ENCODE measurements at places on chromosomes 12 and 14.

DNA sequence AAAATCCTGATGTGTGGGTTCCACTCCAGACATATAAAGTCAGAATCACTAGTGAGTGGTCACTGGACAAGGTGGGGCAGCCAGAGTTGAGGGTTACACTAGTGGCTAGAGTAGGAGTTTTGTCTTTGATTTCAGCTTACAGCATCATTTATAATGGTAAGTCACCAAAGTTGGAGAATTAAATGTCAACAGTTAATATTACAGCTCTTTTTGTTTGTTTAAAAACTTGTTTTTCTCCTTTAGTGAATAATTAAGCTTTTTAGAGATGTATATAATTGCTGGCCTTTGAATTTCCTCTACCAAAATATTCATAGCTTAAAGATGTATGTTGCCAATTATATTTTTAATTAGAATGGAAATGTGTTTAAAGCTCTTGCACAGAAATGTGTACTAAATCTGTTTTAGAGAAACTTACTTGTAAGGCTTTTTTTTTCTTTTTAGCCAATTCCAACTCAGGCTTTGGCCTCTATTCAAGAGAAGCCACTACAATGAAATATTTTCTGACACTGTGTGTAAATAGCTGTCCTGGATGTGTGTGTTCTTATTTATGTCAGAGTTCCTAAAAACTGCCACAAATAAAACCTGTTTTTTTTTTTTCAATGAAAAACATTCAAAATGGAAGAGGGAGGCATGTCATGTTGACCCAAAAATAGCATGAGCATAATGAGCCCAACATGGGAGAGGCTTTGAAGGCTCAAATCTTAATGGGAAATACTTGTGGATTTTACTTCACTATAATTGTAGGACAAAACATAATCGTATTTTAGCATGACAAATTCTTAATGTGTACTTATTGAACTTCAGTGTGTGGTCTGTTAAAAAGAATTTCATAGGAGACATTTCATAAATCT, 92.2 kb downstream of the TBC1D30 start:
- no peak for DNase-seq

GRCh38 chr14:104973135-104973384, 5.1 kb downstream of the AHNAK2 start:
- DNase-seq: no peak

DNA sequence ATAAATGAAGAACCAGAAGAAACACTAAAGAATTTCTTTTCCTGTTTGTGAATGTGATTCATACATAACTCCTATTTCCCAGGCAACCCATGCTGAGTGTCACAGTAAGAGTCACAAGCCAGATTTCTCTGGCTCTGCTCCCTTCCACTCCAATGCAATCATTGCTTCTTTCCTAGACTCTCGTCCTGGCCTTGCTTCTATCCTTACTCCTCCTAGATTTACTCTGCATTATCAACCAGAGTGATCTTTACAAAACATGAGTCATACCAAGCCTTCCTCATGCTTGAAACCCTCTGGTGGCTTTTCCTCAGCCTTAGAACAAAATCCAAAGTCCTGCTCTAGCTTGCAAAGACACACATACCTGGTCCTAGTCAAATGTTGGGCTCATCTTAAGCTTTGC, 13.3 kb downstream of the IL22 start:
- DNase-seq: peak; percentile 29

DNA sequence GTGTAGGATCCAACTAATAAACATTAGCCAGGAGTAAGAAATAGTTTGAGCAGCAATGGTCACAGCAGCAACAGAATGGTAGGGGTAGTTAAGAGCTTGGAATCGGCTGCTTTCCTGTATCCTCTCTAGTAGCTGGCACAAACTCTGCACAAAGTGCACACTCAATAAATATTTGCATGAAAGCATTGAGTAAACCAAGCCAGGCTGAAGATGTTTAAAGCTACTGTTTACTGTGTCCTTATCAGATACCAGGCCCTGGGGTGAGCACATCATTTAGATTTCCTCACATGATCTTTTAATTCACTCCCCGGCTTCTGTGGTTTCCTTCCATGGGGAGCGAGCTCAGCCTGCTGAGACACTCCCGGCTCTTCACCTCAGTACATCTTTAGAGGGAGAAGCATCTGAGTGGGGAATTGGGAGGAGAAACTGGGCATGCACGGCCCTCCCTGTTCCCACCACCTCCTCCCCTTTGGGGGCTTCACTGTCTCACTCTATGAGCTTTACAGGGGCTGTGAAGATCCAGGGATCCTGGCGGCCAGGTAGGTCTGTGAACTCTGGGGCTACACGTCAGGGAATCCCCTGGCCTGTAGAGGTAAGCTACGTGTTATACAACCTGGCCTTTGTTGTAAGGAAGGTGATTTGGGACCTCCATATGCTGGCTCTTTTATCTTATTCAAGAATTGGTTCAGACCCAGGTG, 107.2 kb upstream of the VASH1 start:
- DNase-seq: no peak

DNA sequence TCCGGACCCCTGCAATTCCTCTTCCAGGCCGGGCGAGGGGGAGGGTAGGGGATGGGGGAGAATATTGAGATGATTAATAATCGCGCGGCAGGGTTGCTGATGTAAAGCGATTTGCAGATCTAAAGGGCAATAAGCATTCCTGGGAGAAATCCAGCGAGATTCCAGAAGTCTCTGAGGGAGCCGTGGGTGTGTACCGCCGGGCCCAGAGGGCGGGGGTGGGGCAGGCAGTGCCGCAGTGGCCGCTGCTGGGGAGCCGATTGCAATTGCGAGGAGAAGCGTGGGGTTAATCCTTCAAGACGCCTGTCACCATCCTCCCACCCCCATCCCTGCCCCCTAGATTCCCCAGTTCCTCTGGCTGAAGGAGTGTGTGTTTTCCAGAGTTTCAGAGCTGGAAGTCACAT, 16.4 kb downstream of the FOS start:
- no peak for DNase-seq

- DNase-seq: no peak
Observed at GRCh38 chr14:101623685-101624444, 62.6 kb downstream of the DIO3 start.

DNA sequence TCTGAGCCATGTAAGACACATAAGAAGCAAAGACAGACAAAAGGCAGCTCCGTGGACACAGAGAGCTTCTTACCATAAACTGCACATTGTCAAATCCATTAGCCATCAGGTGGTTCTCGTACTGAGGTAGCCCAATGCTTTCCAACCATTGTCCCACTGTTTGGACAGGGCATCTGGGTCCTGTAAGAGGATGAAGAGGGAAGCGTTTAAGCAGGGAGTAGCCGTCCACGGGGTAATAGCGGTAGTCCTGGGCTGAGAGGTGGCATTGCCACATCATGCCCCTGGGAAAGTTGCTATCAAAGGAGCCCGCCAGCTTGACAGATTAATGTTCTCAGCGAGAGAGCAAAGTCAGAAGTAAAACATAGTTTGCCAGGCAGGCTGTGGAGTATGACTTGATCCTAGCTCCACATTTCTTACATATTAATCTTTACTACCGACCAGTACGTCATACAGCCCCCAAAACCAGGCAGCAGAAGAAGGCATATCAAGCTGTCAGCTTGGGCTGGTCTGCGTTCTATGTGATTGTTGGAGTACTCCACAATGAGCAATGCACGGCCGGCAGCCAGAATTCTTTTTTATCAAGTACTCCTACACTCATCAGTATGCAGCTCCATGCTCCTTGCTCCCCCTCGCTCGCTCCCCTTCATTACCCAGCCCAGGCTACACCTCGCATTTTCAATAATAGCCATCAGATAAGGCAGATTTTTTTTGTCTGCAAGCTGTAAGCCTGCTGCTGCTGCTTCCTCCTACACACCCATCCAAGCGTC, 493.2 kb upstream of the GARIN6 start:
- no peak for DNase-seq

DNA sequence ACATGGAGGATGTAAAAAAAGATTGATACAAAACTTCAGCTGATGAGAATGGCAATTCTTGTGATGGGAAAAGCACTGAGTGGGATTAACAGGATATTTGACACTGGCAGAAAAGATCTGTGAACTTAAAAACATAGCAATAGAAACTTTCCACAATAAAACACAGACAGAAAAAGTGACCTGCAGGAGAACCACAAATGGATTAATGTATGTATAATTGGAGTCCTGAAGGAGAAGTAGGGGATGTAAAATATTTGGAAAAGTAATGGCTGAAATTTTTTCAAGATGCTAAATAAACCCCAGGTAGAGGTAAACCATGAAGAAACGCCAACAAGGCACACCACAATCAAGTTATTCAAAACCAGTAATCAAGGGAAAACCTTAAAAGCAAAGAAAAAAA, 130.8 kb upstream of the C14orf180 start:
- DNase-seq: no peak
